ENCODE measurements at places on chromosomes 6 and 20. TPM values are rescaled to one million over a fixed set of nuclear protein-coding genes. Genes with fewer than 3 reads are reported as not detected.

CBLN4 gene
- not detected for total RNA-seq

FOXA2 gene
- total RNA-seq: 42.5 TPM

SEMG1 gene
- not detected for total RNA-seq

PLG gene
- not detected for total RNA-seq

PBOV1 gene
- total RNA-seq: not detected

DNA sequence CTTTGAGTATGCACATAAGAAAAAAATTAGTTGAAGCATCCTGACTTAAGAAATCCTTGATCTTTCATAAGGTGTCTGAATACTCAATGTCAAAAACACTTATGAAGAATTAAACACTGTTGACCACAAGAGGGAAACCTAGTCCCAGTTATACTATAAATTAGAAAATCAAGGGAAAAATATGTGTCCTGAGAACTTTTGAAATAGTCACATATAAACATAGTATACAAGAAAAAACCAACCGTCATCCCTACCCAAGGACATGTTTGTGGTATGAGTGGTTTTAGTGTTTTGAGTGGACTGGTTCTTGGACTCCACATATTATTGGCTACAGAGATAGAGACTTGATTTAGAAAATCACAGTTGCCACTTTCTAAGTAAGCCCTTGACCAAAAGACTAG is 7.6 kb upstream of the HLA-DRA start:
- H3K4me3 ChIP-seq: no peak overlapping the region
- no peak for DNase-seq
- no peaks in the 10 kb centered on the region for H3K36me3 ChIP-seq
- H3K4me1 ChIP-seq: no peaks in the 10 kb centered on the region
- no peak overlapping the region for H3K27ac ChIP-seq

DLK2 gene
- not detected for total RNA-seq

GRCh38 chr20:15857173-15857784 is 716.0 kb downstream of the KIF16B start:
- H3K27me3 ChIP-seq: no peaks in the 10 kb centered on the region
- peaks cover 10% of the 10 kb centered on the region for H3K4me1 ChIP-seq
- H3K4me3 ChIP-seq: no peak overlapping the region

DNA sequence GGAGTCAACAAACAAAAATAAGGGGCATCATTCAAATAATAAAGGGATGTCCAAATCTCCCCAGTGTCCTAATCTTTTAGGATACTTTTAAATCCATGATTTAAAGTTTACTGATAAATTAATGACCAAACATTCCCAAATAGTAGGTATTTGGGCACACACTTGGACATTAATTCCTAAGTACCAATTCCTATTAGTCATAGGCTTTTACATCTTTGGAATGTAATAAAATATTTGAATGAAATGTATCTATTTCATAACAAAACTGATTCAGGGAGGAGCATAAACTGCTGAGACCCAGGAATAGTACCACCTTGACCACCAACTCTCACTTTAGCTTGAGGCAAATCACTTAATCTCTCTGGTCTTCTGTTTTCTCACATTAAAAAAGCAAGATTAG is 44.3 kb downstream of the VGLL2 start:
- no peaks in the 10 kb centered on the region for H3K27me3 ChIP-seq
- DNase-seq: no peak
- no peak overlapping the region for H3K4me3 ChIP-seq
- H3K36me3 ChIP-seq: no peaks in the 10 kb centered on the region
- no peaks in the 10 kb centered on the region for H3K4me1 ChIP-seq

DNA sequence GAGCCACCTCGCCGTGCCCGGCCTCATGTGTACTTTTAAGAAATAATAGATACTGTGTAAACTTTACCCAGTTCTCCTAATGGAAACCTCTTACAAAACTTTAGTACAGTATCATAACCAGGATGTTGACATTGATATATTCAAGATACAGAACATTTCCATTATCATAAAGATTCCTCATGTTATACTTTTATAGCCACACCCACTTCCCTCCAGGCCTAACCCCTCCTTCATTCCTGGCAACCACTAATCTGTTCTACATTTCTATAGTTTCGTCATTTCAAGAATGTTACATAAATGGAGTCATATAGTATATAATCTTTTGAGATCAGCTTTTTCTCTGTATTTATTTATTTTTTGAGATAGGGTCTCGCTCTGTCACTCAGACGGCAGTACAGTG is 52.6 kb upstream of the SALL4 start:
- H3K4me1 ChIP-seq: no peaks in the 10 kb centered on the region
- no peaks in the 10 kb centered on the region for H3K36me3 ChIP-seq
- H3K27ac ChIP-seq: no peak overlapping the region
- H3K4me3 ChIP-seq: no peak overlapping the region

DNA sequence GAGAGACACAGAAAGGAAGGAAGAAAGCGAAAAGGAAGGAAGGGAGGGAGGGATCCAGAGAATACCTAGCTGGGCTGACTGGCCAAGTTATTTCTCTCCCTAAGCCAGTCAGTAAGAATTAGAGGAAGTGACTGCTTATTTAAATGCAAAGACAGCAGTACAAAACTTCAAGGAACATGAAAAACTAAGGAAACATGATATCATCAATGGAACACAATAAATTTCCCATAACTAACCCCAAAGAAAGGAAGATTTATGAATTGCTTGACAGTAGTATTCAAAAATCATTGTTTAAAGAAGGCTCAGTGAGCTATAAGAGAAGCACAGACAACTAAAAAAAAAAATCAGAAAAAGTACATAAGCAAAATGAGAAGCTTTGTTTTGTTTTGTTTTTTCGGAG is 252.3 kb upstream of the SASH1 start:
- H3K4me3 ChIP-seq: no peak overlapping the region
- no peaks in the 10 kb centered on the region for H3K36me3 ChIP-seq
- DNase-seq: no peak
- H3K27ac ChIP-seq: no peak overlapping the region
- no peaks in the 10 kb centered on the region for H3K4me1 ChIP-seq
- H3K27me3 ChIP-seq: no peaks in the 10 kb centered on the region

MCCD1 gene
- not detected for total RNA-seq

DNA sequence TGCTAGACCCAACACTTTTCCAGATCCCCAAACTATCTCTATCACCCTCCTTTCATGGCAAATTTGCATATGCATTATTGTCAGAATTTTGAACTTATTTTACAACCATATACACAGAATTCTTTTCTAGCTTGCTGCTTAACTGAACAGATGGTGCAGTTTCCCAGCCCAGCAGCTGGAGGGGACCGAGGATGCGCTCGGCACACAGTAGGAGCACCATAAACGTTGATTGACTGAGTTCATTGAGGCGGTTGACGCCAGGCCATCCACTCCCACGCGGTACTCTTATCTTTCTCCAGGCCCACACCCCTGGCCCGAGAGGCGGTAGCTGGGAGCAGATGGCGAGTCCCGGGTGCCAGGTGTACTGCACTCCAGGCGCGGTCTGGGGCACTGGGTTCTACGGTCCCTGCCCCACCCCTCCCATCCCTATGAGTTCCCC is 6.8 kb upstream of the SOX4 start:
- H3K36me3 ChIP-seq: no peaks in the 10 kb centered on the region
- DNase-seq: no peak
- peaks cover 10% of the 10 kb centered on the region for H3K4me1 ChIP-seq
- H3K27me3 ChIP-seq: no peaks in the 10 kb centered on the region

CD24 gene
- total RNA-seq: 292 TPM

METTL24 gene
- 2.3 TPM for total RNA-seq

GRCh38 chr20:49612127-49612738 is 44.3 kb upstream of the PTGIS start:
- no peaks in the 10 kb centered on the region for H3K27me3 ChIP-seq
- H3K4me1 ChIP-seq: peaks cover 24% of the 10 kb centered on the region
- no peak overlapping the region for H3K27ac ChIP-seq
- peak; percentile 67 for DNase-seq
- H3K4me3 ChIP-seq: no peak overlapping the region

LST1 gene
- total RNA-seq: 2.9 TPM

SRMS gene
- not detected for total RNA-seq

DNA sequence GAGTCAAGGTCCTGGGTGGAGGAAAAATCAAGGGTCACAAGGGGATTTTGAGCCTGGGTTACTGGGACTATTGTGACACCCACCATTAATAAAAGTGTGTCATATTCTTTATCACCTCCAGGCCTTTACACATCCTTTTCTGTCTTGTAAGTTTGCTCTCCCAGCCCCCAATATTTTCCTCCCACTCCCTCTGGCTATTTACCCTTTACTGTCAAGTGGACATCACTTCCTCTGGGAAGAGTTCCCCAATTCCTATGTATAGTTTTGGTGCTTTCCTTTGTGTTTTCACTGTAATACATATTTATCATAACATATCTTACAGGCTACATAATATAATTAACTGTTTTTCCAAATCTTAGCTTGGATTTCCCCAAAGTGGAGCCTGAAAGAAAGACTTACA is 36.3 kb downstream of the MARCKS start:
- no peak overlapping the region for H3K4me3 ChIP-seq
- H3K27me3 ChIP-seq: no peaks in the 10 kb centered on the region
- H3K36me3 ChIP-seq: no peaks in the 10 kb centered on the region
- no peaks in the 10 kb centered on the region for H3K4me1 ChIP-seq
- H3K27ac ChIP-seq: no peak overlapping the region

TGM3 gene
- total RNA-seq: 0.26 TPM

PPIL6 gene
- 3.1 TPM for total RNA-seq
